ENCODE measurements at places on chromosomes 3 and 15. TPM values are rescaled to one million over a fixed set of nuclear protein-coding genes. Genes with fewer than 3 reads are reported as not detected.

GRCh38 chr15:44250566-44251205 is 37.8 kb upstream of the GOLM2 start:
- no peak for DNase-seq

DCLK3 gene
- total RNA-seq, result not detected

DNA sequence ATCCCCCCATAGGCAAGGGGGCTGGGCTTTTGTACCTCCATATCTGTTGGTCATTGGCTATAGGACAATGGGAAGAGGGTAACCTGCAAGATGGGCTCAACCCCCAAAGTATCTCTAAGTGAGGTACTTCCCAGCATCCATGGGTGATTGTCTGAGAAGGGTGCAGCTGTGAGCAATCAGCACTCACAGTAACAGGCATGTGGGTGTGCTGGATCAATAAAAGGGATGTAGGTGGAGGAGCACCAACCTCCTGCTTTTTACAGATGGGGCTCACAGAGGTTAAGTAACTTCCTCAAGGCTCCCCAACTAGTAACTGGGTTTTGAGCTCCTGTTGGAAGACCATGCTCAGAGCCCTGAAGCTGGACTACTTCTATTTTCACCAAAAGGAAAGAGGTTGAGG is 26.4 kb upstream of the FAM107A start:
- no peak for DNase-seq

SLC9C1 gene
- 0.48 TPM for total RNA-seq

DNA sequence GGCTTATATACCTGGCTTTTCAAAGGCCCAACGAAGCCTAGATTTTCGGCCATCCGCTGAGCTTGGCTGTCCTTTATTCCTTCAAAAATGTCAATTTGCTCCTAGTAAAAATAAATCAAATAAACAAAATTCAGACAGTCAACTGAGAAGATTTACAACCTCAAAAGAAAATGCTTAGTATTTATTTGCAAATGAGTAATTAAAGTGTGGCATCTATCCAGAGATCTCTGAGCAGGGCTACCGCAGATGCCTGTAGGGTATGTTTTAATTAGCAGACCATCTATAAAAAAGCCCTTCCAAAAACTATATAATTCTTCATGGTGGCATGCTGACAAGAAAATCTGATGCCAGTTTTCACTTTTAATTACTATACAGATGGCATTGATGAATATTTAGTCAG is 136.2 kb downstream of the SUCLG2 start:
- DNase-seq, result no peak

DNA sequence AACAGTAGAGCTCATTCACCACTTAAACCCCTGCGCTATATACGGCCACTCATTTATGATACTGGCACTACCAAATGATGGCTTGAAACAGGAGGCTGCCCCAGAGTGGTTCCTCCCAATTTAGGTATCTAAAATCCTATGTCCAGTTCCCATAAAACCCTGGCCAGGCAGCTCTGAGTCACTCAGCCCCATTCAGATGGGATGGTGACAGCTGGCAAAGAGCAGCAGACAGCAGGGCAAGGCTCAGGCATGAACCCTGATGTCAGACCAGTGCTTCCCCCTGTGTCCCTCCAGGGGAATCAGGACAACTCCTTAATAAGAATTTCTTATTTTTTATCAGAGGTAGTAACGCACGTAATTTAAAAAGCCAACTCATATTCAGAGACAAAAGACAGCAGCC is 77.2 kb upstream of the RNU6-1 start:
- DNase-seq, result no peak

- no peak for DNase-seq
Measured at GRCh38 chr15:67280217-67280616, 25.6 kb downstream of the IQCH start.

KLHL6 gene
- total RNA-seq, result 7.9 TPM

DNA sequence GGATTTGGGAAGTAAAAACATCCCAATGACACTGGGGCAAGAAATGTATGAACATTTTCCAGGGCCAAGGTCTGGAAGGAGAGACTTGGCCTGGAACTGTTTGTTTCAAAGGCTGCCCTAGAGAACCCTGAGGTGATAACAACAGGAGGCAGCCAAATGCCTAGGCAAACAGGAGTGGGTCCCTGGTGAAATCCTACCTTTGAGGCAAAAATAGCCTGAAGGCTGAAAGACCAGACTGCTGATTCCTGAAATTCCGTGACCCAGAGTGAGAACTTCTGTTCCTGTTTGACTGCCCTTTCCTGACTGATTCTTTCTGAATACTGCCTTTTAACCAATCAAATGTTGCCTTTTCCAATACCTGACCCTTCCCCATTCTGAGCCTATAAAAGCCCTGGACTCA is 196.4 kb downstream of the NSUN3 start:
- no peak for DNase-seq

- DNase-seq, result no peak
Measured at GRCh38 chr15:89566181-89566580, 9.1 kb upstream of the TICRR start.

DNA sequence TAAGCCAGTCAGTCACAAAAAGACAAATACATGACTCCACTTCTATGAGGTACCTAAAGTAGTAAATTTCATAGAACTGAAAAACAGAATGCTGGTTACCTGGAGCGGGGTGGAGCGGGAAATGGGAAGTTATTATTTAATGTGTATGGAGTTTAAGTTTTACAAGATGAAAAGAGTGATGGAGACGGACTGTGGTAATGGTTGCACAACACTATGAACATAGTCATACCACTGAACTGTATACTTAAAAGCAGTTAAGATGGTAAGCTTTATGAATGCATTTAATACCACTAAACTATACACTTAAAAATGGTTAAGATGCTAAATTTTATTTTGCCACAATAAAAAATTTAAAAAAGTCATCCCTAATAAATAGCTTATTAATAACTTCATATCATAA is 23.2 kb downstream of the SFMBT1 start:
- DNase-seq, result no peak

DNA sequence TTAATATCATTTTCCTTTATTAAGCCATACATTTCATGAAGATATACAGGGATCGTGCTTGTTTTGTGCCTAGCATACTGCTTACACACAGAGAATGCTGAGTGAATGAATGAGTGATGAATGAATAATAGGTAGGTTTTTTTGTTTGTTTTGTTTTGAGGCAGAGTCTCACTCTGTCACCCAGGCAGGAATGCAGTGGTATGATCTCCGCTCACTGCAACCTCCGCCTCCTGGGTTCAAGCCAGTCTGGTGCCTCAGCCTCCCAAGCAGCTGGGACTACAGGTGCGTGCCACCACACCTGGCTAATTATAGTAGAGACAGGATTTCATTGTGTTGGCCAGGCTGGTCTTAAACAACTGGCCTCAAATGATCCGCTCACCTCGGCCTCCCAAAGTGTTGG is 400.0 kb downstream of the ROBO1 start:
- DNase-seq, result no peak

NME9 gene
- 0.98 TPM for total RNA-seq

TGM5 gene
- total RNA-seq, result 2.7 TPM

C2CD4B gene
- total RNA-seq, result 0.98 TPM

ATP2C1 gene
- 59.4 TPM for total RNA-seq

GRCh38 chr3:49399461-49399860 is 12.3 kb downstream of the RHOA start:
- DNase-seq, result no peak

GRCh38 chr3:195080125-195080524 is 190.8 kb downstream of the XXYLT1 start:
- no peak for DNase-seq

ITGA11 gene
- 7.9 TPM for total RNA-seq

DNA sequence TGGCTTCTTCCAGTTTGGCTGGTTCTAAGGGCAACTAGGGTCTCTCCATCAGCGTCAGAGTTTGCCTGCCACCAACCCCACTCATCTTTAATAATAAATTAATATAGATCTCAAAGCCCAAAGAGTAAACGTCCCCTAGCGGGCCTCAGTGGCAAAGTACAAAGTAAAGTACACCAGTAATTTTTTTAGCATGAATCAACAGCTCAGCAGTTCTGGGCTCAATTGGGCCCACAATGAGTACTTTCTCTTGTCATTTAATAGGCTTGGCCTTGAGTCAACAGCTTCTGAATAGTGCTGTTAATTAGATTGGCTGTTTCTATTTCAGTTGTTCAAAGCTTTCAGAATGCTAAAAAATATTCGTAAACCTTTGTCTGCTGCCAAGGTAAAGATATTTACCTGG is 89.0 kb upstream of the PFN2 start:
- DNase-seq, result no peak

- no peak for DNase-seq
Measured at GRCh38 chr15:28085489-28086174, 13.5 kb downstream of the OCA2 start.

- DNase-seq, result no peak
Measured at GRCh38 chr3:158488670-158489069, 82.3 kb upstream of the MLF1 start.

DNA sequence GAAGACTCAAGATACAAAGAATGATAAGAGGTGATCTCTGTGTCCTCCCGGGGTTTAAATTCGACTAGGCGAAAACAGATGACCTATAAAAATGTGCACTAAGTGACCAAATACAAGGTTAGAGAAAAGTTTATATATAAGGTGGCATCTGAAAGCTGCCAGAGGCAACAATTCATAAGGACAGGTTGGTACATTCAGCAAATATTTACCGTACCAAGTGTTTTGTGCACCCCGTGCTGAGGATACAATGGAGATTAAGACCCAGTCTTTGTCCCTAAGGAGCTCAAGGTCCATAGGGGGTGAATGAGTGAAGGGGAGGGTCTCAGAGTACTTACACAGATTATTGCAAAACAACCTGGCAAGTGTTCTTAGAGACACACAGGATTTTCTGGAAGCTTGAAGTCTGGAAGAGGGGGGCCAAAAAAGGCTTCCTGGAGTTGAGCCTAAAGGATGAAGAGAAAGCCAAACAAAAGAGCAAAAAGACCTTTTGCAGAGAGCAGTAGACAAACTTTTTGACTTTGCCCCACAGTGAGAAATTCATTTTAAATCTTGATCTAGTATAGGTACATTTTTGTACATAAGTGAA is 71.4 kb upstream of the LRIG1 start:
- no peak for DNase-seq

ARPP19 gene
- 158 TPM for total RNA-seq

ROPN1B gene
- total RNA-seq, result 3.3 TPM

- DNase-seq, result no peak
Measured at GRCh38 chr15:84570164-84570735, 30.6 kb upstream of the ZSCAN2 start.

GRCh38 chr3:99686469-99686868 is 48.1 kb downstream of the COL8A1 start:
- DNase-seq, result no peak

CACNA1D gene
- 32.1 TPM for total RNA-seq

DNA sequence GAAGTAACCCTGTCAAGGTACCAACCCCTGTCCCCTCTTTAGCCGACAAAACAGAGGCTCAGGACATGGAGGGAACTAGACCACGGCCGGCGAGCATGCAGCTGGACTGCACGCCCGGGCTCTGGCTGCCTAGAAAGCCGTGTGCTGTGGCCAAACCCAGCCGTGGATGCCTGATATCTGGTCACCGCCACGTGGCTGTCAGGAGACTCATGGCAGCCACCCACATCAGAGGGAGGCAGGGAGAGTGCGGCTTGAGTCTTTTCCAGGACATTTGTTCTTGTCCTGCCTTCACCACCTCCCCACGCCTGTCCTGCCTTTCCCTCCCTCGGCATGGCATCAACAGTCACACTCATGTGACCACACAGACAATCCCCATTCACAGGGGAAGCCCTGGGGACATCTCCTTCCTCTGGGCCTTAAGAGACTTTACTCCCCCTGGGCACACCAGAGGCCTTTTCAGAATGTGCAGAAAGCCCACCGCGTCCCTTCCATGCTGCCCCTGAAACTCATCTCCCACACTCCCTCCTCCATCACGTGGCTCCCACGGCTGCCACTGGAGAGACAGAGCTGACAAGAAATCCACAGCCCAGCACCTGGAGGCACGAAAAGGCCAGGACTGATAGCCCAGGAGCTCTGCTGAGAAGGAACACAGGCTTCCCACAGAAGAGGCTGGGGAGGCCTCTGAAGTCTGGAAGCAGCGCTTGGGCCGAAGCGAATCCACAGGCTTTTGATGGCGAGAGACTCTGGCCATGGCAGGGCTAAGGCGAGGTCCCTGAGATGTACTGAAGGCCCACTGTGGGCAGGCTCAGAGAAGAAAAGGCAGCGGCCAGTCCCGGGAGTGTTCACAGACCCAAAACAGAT is 71.2 kb upstream of the IQSEC1 start:
- peak; percentile 44 for DNase-seq

DNA sequence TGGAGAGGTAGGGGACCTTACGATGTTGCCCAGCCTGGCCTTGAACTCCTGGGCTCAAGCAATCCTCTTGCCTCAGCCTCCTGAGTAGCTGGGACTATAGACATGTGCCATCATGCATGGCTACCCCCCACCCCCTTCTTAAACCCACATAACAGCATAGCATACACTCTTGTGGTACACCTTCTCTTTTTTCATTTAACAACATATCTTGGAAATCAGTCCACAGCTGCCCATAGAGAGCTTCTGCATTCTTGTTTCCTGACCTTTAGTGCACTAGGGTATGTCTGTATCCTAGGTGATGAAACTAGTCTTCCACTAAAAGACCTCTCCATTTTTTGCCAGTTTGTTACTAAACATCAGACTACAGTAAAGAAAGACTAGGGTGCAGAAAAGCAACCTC is 33.0 kb downstream of the SLC28A1 start:
- DNase-seq, result no peak

DNA sequence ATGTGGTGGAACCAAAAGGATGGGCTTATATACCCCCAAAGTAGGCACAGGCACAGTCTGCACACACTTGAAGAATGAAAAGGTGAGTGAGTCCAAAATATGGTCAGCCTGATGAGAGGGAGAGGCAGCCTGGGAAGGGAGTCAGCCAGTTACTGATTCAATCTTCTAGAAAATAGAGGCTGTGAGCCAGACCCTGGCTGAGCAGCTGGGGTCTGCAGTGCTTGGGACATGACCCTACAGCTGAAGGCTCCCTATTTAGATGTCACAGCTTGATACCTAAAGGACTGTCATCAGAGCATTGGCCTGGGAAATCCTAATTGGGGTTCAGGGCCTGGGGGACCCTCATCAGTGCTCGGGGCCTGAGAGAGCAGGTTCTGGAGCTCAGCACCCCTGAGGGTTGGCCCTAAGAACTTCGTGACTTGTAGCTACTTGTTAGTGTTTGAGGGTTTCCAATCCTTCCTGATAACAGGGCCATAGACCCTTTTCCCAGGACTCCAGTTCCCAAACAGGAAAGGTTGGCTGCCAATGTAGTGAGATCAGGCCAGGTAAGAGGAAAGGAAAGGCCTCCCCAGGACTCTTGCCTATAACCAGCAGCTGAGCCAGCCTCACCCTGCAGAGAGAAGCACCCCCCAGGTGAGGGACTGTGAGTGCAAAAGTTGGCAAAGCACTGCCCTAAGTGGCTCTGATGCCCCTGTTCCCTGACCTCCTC is 54.7 kb upstream of the SLCO2A1 start:
- no peak for DNase-seq

FRMD5 gene
- 0.66 TPM for total RNA-seq

NUSAP1 gene
- total RNA-seq, result 8.2 TPM

Measured in breast epithelium (tissue), 4 donors.